ENCODE measurements at places on chromosomes 11 and 22.

- no peak for DNase-seq
These were observed 65.2 kb upstream of the CDON start for GRCh38 chr11:126127898-126128297.

- DNase-seq = no peak
These were observed 10.7 kb upstream of the FAM118A start for GRCh38 chr22:45298934-45299505.

GRCh38 chr11:89536926-89537325, 45.8 kb upstream of the NOX4 start:
- DNase-seq = no peak

GRCh38 chr11:61333550-61334433, 764 bp downstream of the TKFC start:
- DNase-seq = no peak

DNA sequence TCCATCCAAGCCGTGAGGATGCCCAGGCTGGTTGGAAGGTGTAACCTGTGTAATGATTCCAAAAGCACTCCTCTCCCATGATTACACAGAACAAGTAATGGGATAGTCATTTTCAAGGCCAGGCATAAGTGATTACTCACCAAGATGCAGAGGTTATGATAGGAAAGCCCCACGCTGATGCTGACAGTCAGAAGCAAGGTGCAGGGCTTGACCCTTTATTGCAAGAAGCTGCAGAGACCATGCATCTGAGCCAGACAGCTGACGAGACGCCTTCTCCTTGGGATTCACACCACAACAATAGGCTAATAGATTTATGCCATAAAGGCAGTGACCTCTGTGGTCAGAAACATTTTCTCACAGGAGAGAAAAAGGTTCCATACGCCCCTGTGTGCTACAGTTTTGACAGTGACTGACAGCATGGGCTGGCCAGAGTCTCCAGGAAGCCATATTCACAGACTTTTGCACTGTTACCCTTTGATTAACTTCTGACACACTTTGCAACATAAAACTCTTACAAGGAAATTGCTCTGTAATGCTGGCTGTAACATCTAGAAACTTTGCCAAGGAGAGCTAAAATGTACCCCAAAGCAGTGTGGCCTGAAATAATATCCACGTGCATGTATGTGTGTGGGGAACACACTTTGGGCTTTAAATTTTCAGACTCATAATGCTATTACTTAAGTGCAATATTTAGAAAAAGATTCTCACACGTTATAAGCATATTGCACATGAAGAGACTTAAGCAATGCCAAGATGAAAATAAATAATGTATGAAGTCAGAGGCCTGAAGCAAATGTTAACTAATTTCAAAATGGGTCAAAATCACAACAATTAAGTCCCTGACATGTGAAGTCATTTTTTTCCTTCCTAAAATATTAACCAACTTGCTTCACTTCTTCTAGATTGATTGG, 1079.0 kb upstream of the TENM4 start:
- DNase-seq = no peak

DNA sequence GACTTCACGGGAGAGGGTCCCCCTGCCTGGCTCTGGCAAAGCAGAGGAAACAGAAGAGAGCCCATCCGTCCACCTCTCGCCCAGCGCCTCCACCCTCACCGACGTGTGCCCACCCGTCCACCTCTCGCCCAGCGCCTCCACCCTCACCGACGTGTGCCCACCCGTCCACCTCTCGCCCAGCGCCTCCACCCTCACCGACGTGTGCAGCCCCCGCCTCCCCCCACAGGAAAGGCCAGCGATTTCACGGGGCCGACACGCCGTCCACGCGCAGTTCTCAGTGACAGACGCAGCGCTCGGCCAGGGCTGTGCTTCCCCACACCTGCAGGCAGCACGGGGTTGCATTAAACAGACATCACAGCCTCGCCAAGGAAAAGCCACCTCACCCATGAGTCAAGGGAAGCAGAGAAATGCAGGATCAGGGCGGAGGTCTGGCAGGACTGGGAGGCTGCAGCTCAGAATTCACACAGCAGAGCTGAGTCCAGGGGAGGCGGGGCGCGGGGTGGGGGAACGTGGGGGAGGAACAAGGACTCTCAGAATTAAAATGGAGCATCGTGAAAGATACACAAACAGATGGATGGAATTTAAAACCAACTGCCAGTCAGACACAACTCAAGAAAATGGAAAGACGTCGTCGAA, 377.7 kb downstream of the BRD1 start:
- no peak for DNase-seq

DNA sequence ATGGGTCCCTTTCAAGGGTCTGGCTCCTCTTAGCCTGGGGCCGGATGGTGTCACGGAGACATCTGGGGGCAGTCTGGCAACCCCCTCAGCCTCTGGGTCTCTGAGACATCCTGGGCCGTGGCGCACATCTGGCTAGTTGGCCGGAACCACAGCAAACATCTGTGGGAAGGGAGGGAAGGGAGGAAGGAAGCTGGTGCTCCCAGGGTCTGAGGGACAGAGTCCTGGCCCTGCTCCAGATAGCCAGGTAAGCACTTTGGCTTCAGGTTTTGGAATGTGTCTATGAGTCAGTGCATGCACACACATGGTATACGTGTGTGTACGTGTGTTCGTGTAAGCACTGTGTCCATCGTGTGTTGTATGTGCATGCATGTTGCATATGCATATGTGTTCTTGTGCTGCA, 225.1 kb downstream of the MN1 start:
- DNase-seq = no peak

GRCh38 chr11:113553235-113553634, 78.0 kb upstream of the DRD2 start:
- no peak for DNase-seq

- DNase-seq = no peak
These were observed 40.8 kb upstream of the ZBED5 start for GRCh38 chr11:10898763-10899025.

GRCh38 chr22:25626624-25626990, 62.1 kb downstream of the GRK3 start:
- DNase-seq = no peak

Data from T follicular helper cell (primary cell).